Body of pancreas (tissue), 4 donors: ENCODE measurements at places on chromosomes 3 and 15. TPM values are rescaled to one million over a fixed set of nuclear protein-coding genes. Genes with fewer than 3 reads are reported as not detected.

The USP13 gene
- 6.9 TPM for total RNA-seq

The THRB gene
- 6.9 TPM for total RNA-seq

- H3K27me3 ChIP-seq, result no peaks in the 10 kb centered on the region
- H3K36me3 ChIP-seq, result no peaks in the 10 kb centered on the region
- no peak overlapping the region for H3K4me3 ChIP-seq
Measured at GRCh38 chr3:32436816-32437189, 45.1 kb downstream of the CMTM7 start.

DNA sequence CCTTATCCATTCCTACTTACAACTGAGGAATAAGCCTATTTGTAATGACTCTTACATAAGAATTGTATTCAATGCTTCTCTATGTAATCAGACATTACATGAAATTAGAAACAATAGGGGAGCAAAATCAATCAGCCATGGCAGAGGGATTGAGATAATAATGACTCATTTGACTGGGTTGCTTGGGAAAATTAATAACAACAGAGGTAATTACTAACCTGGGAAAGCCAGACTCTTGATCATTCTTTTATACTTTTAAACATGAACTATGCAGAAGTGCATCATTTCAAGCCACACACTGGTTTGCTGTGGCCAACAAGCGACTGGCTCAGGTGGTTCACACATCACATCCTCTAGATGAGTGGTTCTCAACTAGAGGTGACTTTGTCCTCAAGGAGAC lies 126.3 kb upstream of the CRBN start:
- no peak overlapping the region for H3K27ac ChIP-seq
- H3K27me3 ChIP-seq, result no peaks in the 10 kb centered on the region
- H3K36me3 ChIP-seq, result no peaks in the 10 kb centered on the region
- H3K4me3 ChIP-seq, result no peak overlapping the region
- DNase-seq, result no peak
- H3K4me1 ChIP-seq, result no peaks in the 10 kb centered on the region

- H3K36me3 ChIP-seq, result no peaks in the 10 kb centered on the region
- no peak overlapping the region for H3K4me3 ChIP-seq
Measured at GRCh38 chr3:171231361-171231760, 204.8 kb upstream of the SLC2A2 start.

DNA sequence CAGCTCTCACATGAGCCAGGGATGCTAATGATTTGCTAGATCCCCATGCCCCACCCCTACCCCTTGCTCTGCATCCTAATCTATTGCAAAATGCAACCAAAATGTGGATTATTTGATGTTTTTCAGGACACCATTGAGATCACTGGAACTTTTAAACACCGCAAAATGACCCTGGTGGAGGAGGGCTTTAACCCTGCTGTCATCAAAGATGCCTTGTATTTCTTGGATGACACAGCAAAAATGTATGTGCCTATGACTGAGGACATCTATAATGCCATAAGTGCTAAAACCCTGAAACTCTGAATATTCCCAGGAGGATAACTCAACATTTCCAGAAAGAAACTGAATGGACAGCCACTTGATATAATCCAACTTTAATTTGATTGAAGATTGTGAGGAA lies 29.7 kb downstream of the HDC start:
- no peak overlapping the region for H3K4me3 ChIP-seq
- H3K27me3 ChIP-seq, result no peaks in the 10 kb centered on the region
- no peak for DNase-seq
- no peaks in the 10 kb centered on the region for H3K36me3 ChIP-seq
